ENCODE measurements at places on chromosomes 5 and 9.

- DNase-seq, result no peak
Measured at GRCh38 chr9:115071176-115071575, 46.8 kb downstream of the TNC start.

- DNase-seq, result no peak
Measured at GRCh38 chr5:61023131-61023530, 78.1 kb downstream of the NDUFAF2 start.

- DNase-seq, result no peak
Measured at GRCh38 chr5:174172152-174172551, 126.6 kb downstream of the NSG2 start.

- no peak for DNase-seq
Measured at GRCh38 chr9:96149533-96150280, 152.3 kb downstream of the HSD17B3 start.

DNA sequence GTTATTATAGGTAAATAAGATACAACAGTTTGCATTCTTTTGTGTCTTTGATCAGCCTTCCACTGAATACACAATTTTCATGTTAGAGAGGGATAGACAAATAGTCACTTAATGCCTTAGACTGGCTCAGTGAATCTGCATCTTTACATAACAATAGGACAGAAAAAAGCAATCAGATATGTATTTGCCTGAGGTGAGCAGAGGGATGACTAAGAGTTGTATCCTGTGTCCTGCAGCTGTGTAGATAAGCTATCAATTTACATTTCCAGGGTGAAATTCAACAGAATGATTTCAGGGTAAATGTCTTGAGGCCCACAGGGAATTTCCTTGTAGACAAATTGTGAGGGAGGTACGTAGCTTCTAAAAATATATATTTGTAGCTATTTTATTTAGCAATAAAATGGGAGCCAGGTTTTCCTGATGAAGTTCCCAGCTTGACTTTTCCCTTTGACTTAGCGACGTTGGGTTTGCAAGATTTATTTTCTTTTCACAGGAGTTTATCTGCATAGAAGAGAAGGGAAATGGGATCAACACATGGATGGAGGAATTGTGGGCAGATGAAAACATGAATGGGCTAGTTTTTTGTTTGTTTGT is 586.1 kb upstream of the CDH6 start:
- DNase-seq, result no peak

DNA sequence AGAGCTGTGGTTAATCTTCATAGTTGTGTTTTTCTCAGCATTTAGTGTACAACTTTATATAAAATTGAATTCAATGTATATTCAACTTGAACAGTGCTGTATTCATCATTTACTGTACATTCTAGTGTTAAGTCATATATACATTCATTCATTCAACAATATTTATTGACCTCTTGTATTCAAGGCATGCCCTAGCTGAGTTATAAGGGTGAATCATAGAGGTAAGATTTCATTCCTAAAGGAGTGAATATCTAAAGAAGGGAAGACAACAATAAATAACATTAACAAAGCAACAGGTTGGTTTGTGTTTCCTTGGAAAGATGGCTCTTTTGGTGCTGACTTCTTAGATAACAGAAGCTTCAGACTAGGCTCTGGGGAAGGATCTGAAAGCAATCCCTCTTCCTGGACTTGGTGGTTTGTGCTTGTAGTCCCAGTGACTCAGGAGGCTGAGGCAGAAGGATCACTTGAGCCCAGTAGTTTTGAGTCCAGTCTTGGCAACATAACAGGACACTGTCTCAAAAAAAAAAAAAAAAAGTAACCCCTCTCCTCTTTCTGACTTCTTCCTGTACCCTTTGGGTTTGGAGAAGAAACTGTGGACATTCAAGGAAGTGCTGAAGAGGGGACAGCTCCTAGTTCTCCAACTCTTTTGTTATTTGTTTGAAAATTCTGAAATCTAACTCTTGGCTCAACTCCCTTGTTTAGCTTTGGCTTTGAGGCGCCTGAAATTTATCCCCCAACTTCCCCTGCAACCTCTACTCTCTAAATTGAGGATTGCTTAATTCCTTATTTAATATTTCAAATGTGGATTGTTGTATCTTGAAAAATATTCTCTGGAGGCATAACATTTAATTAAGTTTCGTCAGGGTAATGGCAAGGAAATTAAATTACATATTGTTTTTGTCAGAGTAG is 80.2 kb downstream of the OSTF1 start:
- no peak for DNase-seq

- DNase-seq, result peak; percentile 52
Measured at GRCh38 chr9:125066839-125067619, 76.3 kb downstream of the SCAI start.

GRCh38 chr9:121282277-121283079 is 14.5 kb downstream of the GSN start:
- no peak for DNase-seq

GRCh38 chr9:32663741-32664140 is 28.3 kb upstream of the TAF1L start:
- no peak for DNase-seq

GRCh38 chr5:125113328-125113727 is 366.9 kb upstream of the ZNF608 start:
- no peak for DNase-seq

DNA sequence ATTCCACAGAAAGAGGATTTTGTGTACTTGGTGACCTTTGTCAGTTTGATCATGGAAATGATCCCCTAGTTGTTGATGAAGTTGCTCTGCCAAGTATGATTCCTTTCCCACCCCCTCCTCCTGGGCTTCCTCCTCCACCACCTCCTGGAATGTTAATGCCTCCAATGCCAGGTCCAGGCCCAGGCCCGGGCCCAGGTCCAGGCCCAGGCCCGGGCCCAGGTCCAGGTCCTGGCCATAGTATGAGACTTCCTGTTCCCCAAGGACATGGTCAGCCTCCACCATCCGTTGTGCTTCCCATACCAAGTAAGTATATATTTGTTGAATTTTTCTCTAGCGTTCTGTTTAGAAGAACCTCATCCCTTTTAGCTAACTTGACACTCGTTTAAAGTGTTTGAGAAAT is 30.0 kb downstream of the RBM27 start:
- peak; percentile 1 for DNase-seq

DNA sequence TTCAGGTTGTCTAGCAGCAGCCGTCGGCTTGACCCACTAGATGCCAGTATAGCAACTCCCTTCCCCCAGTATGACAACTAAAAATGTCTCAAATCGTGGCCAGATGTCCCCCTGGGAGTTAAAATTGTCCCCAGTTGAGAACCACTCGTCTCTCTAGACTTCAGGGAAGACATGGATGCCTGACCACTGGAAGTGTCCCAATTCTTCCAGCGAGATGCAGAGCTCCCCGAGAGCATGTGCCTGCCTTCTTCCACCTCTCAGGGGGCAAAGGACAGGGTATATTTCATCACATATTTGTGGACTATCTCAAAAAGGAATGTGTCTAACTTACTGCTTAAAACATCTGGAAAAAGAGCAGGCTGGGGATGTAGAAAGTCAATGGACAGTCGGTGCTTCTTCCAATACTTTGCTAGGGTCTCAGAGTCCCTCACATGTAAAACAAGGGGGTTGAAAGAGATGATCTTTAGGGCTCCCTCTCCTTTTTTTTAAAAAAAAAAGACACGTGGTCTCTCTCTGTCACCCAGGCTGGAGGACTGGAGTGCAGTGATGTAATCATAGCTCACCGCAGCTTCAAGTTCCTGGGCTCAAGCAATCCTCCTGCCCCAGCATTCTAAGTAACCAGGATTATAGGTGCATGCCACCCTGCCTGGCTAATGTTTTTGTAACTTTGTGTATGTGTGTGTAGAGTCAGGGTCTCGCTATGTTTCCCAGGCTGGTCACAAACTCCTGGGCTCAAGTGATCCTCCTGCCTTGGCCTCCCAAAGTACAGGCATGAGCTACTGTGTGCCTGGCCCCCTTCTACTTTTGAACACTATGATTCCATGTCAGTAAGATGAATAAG is 190.6 kb downstream of the DAB2IP start:
- DNase-seq, result no peak

DNA sequence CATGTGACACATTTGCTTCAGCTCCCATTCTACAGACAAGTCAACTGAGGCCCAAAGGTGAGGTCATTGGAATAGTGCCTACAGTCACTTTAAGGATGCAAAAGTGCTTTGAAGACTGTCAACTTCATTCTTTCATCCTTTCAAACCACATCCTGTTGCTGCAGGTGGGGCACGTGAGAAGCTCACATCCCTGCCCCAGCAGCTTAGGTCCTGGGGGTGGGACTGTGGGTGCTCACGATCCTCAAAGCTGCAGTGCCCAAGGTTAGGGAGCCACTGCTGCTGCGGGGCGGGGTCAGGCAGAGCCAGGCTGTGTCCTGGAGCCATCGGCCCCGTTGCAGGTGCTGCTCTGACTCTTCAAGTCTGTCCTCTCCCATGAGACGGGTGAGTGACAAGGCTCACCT is 57.9 kb upstream of the IER5L start:
- DNase-seq, result no peak

GRCh38 chr9:93468763-93469456 is 15.5 kb upstream of the FAM120AOS start:
- peak; percentile 57 for DNase-seq

GRCh38 chr9:94851467-94851866 is 125.0 kb downstream of the AOPEP start:
- no peak for DNase-seq

- DNase-seq, result no peak
Measured at GRCh38 chr9:86953181-86953580, 5.9 kb upstream of the GAS1 start.

- DNase-seq, result no peak
Measured at GRCh38 chr9:84283946-84284345, 56.6 kb downstream of the SLC28A3 start.

GRCh38 chr9:131677049-131677443 is 62.8 kb downstream of the RAPGEF1 start:
- DNase-seq, result peak; percentile 50

DNA sequence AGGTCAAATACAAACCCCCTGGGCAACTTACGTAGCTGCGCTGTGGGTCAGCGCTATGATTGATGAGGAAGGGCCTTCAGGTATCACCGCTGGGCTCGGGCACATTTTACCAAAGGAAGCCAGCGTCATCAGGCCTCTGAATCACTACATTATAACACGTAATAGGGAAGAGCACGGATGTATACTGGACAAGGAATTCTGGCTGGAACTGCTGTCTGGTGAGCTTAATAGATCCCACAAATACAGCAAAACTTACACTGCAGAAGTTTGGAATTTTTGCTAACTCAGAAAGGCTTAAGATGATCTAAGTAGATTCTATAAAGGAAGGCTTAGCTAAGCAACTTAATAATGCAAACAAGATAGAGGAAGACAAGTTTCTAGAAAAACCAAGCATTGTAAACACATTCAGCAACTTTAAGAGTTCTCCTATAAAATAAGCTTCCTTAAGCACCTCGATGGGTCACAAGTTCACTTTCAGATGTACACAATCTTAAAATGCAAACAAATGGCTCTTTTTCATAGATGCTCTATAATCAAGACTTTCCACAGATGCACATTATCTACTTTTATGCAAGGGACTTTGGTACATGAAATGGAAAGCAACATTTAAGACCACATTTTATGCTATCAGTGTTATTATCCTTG is 360.1 kb upstream of the PANK3 start:
- DNase-seq, result no peak

- no peak for DNase-seq
Measured at GRCh38 chr5:39992617-39993202, 567.9 kb upstream of the DAB2 start.

DNA sequence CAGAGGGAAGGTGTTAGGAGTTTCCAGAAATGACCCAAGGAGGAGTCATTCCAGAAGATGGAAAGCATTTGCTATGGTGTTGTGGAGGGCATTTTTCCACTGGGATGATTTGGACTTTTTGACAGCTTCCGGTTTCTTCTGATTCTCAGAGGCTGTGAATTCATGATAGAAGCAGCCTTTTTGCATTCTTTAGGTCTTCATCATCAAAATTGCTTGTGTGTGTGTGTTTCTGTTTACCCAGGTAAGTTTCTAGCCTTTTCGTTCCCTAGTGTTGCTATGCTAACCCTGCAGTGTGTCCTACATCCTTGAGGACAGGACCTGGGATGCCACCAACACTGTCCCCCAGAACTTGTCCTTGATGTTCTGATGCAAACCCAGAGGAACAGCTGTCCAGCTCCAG is 19.6 kb downstream of the IRX1 start:
- DNase-seq, result no peak

GRCh38 chr9:81575956-81576355 is 113.4 kb downstream of the TLE1 start:
- peak; percentile 84 for DNase-seq

DNA sequence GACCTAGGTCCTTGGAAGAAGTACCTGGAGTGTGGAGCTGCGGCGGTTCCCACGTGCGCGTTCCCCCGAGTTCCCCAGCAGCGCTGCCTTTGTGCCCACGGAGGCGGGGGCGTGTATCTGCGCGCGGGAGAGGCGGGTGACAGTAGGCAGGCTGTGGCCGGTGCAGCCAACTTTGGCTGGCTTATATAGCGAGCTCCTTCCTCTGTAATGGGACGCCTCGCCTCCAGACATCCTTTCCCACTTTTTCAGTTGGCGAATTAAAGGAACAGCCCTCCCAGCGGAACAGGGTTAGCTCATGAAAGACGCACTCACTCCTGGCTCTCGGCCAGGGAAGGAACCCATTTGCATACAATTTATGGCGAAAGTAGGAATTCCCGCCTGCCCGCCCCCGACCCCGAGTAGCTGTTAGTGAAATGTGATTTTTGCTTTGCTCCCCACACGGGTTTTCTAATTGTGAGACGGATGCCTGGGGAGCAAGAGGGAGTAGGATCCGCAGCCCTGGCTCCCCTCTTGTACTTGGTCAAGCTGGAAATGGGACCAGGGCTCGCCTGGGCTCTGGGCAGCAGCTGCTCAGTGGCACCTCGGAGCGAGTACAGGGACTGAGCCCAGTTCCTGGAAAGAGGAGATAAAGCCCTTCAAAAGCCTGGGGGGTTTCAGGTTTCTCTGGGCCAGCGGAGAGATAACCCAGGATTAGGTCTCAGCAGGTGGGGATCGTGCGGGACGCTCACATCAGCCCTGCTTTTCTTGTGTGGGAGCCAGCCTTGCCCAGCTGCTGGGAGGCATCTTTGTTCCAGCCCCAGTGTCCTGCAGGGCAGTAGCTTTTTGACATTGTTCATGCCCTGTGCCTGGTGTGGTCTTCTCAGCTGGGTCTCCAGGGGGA is at the start of gene TNC:
TSS of gene TNC (minus strand) at position 159 of the 880 bp plus-strand sequence. CDS start 27,139 bp downstream, outside the sequence.
- no peak for DNase-seq

GRCh38 chr9:137192448-137192780 is 3.9 kb downstream of the SSNA1 start:
- no peak for DNase-seq

DNA sequence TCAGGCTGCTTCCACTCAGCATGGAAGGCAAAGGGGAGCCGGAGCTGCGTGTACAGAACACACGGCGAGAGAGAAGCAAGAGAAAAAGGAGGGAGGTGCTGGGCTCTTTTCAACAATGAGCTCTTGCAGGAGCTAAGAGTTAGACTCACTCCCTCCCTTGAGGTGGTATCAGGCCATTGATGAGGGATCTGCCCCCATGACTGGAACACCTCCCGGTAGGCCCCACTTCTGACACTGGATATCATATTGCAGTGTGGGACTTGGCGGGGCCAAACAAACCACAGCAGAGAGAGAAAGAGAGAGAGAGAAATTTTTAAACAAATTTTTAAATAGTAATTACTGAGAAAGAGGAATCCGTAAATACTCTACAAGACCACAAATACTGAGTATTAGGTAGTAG is 182.2 kb downstream of the TRIO start:
- DNase-seq, result no peak

All from lung microvascular endothelial cell (primary cell).